ENCODE measurements at places on chromosomes 3 and 15.

DNA sequence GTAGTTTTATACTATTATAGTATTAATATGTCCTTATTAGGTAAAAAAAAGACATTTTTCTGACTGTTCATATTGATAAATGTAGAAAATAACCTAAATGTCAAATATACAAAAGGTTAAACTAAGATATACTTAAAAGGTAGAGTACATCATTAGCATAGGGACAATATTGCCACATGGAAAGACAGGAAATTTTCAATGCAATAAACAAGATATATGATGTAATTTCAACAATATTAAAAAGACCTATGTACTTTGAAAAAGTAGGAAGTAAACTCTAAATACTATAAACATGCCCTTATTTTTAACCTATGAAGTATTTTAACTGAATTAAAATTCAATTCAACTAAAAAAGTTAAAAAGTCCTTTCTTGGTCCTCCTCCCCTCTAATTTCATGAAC is 1.9 kb downstream of the SPG11 start:
- no peak for DNase-seq

DNA sequence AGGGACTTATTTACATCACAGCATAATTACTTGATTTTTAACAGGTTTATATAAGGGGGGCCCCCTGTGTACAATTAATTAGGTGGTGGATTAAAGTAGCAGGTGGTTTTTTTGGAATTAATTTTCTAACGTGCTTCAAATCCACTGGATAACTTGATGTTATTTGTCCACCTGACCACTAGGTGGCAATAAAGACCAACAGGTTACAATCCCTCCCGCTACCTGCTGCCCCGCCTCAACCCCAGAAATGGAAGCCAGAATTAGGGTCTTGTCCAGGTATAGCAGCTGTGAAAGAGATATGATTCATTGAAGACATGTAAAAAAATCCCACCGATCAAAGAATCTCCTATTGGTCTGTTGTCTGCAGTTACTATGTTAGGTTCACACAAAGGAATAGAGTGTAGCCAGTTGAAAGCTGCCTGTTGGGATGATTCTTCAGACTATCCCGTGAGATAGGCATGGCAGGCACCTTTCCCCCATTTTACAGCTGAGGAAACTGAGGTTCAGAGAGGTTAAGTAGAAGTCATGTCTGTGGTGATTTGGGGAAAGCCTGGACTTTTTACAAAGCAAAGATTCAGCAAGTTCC is 44.0 kb downstream of the MFSD1 start:
- DNase-seq: peak; percentile 41

DNA sequence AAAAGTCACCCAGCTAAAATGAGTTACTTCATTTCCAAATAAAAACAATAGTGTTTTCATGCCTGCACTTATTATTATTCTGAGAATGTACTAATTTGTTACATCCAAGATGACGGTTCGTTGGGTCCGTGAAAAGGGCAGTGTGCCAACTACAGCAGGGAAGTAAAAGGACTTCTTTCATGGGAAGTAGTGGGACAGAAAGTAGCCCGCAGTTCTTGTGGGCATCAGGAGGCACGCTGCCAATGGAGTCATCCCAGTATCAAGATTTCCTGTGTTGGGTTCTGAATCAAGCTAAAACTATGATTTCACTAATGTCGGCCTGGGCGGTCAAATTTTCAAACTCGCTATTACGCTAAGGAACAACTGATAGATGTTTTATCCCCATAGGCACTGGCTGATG is 254.5 kb upstream of the SOX2 start:
- no peak for DNase-seq

- DNase-seq: no peak
Measured at GRCh38 chr3:193782276-193782647, 189.3 kb downstream of the OPA1 start.

DNA sequence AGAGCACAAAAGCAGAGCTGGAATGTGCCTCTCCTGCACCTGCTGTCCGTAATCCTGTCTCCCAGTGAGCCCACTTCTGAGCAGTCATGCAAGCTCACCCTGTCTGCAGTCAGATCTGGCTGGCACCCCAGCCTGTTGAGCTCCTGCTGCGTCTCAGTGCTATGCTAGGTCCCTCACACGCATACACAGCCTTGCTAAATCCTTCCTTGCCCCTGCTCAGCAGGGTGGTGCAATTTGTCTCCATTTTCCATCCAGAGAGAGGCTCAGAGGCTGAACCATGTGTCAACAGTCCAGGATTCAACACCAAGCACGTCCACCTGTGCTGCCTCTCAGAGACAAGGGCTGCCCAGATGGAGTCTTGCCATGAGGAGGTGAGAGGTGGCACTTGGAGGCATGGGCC is 11.0 kb downstream of the POMGNT2 start:
- DNase-seq: no peak

DNA sequence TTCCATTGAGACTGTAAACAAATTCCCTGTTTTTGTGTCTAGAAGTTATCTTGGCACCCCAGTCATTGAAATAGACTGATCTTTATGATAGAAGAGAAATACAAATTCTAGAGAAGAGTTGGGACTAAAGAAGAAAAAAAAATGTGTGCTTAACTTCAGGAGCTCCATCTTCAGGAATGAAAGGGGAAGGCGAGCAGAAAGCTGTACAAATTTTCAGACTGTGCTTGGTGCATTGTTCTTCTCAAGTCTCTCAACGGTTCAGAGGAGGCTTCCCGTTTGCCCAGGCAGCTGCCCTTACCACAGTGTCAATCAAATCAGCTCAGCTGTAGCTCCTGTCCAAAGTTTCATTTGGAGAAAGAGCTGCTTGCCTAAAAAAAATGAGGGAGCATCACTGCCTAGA is 41.7 kb downstream of the OXSM start:
- peak; percentile 65 for DNase-seq

GRCh38 chr3:138051947-138052802 is 42.2 kb downstream of the CLDN18 start:
- DNase-seq: peak; percentile 53

GRCh38 chr15:60839510-60840211 is 360.7 kb upstream of the ICE2 start:
- no peak for DNase-seq

DNA sequence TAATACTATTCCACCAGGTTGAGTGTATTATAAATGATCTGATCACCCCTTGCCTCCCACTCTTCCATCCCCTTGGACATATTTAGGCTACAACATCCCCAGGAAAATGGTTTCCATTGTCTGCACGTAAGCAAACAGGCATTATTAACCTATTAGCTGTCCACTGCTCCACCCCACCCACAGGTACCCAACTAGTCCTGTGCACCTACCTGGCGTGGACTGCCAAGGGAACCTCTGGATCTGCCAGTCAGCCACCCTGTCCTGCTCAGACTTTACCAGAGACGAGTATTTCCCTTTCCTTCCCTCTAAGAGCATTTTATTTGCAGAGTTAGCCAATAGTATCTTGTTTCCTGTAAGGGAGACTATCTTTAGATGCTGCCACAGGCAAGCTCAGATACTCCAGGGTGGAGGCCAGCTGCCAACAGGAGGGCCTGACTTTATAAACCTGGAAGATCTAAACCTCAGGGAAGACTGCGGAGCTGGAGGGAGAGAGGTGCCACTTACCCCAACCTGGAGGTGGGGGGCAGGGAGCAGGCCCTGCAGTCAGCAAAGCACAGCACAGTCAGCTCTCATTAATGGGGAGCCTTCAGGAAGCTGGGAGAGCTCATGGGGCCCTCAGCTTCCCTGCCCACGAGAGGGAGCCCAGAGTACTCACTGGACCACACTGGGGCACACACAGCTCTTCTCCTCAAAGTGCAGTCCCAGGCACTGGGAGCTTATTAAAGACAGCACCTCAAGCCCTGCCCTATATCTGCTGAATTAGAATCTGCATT is at the start of gene CX3CR1:
Gene CX3CR1 (minus strand): TSS at position 292 of the 773 bp plus-strand sequence. CDS start 13,527 bp downstream, outside the sequence.
- no peak for DNase-seq

- no peak for DNase-seq
Measured at GRCh38 chr3:131421301-131421700, 39.7 kb downstream of the NUDT16 start.

DNA sequence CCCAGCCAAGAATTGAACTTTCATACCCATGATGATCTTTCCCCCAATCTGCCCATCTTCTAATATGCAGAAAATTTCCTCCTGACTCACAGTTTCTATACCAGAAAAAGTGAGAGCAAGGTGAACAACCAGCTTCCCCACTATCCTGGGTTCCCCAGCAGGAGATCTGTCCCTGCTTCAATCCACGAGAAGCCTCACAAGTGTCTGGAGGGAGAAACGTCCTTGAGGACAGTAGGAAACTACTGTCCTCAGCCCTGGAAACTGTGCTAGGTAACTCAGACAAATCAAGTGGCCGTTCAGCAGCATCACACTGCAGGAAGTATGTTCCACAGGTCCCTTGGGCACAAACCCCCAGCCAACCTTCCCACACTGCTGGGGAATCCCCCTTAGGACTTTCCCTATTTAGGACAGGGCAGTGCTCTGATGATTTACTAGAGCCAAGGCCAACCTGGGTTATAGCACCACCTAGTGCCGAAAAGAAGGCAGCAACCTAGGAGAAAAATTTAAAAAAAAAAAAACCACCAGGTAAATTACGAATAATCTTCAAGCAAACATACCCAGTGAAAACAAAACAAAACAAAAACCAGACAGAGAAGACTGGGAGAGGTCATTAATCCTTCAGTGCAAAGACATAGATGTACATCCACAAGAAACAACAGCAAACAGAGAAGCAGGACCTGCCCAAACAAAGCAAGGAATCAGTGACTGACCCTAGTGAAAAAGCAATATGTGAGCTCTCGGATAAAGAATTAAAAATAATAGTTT is 36.0 kb downstream of the MORC1 start:
- peak; percentile 65 for DNase-seq

DNA sequence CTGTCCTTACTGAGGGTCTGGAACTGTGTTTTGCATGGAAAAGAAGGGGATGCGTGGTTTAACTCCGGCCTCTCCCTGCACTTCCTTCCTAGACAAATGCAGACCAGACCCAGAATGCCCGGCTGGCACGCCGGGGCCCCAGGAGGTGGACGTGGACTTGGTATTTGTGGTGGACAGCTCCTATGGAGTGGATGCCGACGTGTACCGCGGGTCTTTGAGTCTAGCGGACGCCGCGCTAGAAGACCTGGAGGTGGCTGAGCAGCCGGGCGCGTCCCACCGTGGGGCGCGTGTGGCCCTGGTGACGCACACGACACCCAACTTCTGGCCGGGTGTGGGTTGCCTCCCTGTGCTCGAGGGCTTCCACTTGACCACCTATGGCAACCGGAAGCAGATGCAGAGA is 81.8 kb upstream of the COL6A5 start:
- no peak for DNase-seq

- DNase-seq: no peak
Measured at GRCh38 chr15:60744826-60745460, 266.0 kb upstream of the ICE2 start.

- DNase-seq: no peak
Measured at GRCh38 chr3:26827169-26827568, 204.6 kb downstream of the LRRC3B start.

GRCh38 chr15:69539345-69539744 is 86.7 kb downstream of the RPLP1 start:
- DNase-seq: no peak

- DNase-seq: no peak
Measured at GRCh38 chr3:107284612-107285011, 92.6 kb upstream of the CCDC54 start.

DNA sequence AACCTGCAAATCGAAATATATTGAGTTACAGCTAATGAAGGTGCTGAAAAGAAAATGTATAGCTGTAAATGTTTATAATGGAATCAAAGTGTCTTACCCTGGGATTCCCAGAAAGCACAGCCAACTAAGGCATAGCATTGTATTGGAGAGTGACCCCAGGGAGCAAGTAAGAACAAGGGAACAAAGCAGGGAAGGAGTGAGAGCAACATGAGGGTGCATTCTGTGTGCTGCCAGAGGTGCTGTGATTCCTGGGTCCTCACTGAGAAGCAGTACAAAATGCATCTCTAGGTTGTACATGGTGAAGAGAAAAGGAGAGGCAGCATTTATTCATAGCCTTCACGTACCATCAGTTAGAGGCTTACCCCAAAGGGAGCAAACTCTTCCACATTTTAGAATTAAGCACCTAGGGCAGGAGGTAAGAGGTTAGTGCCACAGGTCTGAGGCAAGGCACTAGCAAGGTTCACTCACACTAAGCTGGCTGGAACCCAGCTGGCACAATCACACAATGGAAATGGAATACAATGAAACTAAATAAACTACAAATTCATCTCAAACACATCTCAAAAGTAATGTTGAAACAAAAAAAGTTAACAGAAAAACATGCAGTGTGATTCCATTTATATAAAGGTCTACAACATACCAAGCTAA is 151.5 kb upstream of the C2CD4B start:
- no peak for DNase-seq

GRCh38 chr15:67700023-67700422 is 125.3 kb upstream of the SKOR1 start:
- no peak for DNase-seq

GRCh38 chr15:62902821-62903220 is 139.7 kb upstream of the TPM1 start:
- no peak for DNase-seq

GRCh38 chr3:178546079-178546478 is 9.8 kb downstream of the KCNMB2 start:
- no peak for DNase-seq

DNA sequence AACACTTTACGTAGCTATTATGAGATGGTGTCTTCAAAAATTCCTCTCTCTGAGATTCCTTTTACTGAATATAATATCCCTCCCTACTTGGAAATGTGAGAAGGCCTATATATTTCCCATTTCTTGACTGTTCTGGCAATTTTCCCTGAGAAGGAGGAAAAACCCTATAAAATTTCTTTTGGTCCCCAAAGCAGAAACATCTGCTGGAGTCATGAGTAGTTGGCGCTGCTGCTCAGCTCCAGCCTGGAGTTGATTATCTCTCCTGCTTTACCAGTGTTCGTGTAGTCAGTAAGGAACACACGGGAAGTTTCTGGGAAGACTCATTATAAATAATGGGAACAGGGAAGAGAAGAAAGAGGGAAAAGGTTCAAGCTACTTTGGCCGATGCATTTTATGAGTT is 680.1 kb downstream of the EPHA3 start:
- DNase-seq: peak; percentile 37

DNA sequence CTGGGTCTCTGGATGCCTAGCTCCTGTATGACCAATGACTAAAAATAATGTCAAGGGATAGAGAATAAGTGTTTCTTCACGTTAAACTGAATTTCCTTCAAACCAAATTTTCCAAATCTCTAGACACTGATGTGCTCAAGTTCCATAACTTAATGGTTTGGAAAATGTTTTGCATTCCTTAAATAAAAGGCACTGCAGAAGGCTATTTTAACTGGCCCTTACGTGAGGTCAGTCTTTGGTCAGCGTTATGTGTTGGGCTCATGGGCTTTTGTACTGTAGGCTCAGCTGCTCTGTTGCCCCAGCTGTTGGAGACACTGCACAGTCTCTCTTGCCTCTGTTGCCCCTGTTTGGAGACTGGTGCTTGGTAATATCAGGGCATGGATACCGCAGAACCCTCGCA is 188.5 kb downstream of the TPRG1 start:
- DNase-seq: no peak

- DNase-seq: no peak
Measured at GRCh38 chr15:58453931-58454793, 22.4 kb downstream of the LIPC start.

DNA sequence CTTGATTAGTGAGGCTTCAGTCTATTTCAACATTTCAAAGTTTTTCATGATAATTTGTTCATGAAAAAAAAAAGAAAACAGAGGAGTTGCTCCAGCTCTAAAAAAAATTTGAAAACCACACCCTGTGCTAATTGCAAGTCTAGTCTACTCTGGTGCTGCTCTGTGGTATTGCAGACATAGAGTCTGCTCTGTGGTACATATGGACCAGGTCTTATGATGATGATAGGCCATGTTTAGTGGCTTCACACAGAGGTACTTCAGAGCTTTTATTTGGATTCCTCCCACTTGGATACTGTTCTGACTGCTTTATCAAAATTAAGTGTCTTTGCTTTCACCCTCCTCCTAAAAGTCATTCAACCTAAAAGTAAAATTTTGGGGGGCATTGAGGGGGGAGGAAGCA is 160.8 kb downstream of the ALCAM start:
- no peak for DNase-seq

Data from A673 (cell line).